ENCODE measurements at places on chromosomes 11 and 22. TPM values are rescaled to one million over a fixed set of nuclear protein-coding genes. Genes with fewer than 3 reads are reported as not detected.

SHISA8 gene
- 0.07 TPM for total RNA-seq

LDHA gene
- 4,349 TPM for total RNA-seq

CECR2 gene
- total RNA-seq, result 0.06 TPM

GAB2 gene
- 4.7 TPM for total RNA-seq

NRXN2 gene
- total RNA-seq, result 0.13 TPM

TRPC6 gene
- 0.77 TPM for total RNA-seq

GTF2H1 gene
- 35.8 TPM for total RNA-seq

POU2AF1 gene
- total RNA-seq, result 0.31 TPM

CRYBB3 gene
- not detected for total RNA-seq

HOATZ gene
- total RNA-seq, result not detected

OR5P2 gene
- not detected for total RNA-seq

ROBO3 gene
- 2.6 TPM for total RNA-seq

OR8D1 gene
- total RNA-seq, result not detected

CARNS1 gene
- 0.16 TPM for total RNA-seq

CHRNA10 gene
- 0.98 TPM for total RNA-seq

FGF4 gene
- total RNA-seq, result 0.09 TPM

ELFN2 gene
- 5.8 TPM for total RNA-seq

NOX4 gene
- total RNA-seq, result not detected

XNDC1N gene
- total RNA-seq, result 3.4 TPM

OR5AP2 gene
- not detected for total RNA-seq

OR10D3 gene
- not detected for total RNA-seq

Data from A549 treated with dexamethasone at 1 μM for 4 hours (cell line).